ENCODE measurements at places on chromosomes 7 and 10.
A peak's percentile ranks its signal among the peaks of the same experiment; 100 is the strongest.

DNA sequence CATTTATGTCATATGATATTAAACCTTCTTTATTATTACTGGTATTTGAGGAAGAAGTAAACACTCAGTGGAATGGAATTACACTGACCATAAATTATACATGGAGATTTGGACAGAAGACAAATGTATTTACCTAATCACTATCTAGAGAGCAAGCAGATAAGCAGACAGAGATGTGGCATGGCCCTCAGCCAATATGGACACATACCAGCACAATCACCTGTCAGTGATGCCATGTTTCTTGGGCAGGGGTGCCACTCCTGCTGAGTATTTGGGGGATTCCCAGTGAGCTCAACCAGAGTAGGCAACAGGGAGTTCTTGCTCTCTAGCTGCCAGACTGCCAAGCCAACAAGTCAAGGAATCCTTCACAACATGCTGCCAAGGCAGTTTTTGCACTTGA is 866.3 kb upstream of the LRRN3 start:
- H3K4me1 ChIP-seq = no peaks in the 10 kb centered on the region
- H3K27me3 ChIP-seq = no peaks in the 10 kb centered on the region
- H3K36me3 ChIP-seq = no peaks in the 10 kb centered on the region
- DNase-seq = no peak
- no peak overlapping the region for H3K4me3 ChIP-seq

DNA sequence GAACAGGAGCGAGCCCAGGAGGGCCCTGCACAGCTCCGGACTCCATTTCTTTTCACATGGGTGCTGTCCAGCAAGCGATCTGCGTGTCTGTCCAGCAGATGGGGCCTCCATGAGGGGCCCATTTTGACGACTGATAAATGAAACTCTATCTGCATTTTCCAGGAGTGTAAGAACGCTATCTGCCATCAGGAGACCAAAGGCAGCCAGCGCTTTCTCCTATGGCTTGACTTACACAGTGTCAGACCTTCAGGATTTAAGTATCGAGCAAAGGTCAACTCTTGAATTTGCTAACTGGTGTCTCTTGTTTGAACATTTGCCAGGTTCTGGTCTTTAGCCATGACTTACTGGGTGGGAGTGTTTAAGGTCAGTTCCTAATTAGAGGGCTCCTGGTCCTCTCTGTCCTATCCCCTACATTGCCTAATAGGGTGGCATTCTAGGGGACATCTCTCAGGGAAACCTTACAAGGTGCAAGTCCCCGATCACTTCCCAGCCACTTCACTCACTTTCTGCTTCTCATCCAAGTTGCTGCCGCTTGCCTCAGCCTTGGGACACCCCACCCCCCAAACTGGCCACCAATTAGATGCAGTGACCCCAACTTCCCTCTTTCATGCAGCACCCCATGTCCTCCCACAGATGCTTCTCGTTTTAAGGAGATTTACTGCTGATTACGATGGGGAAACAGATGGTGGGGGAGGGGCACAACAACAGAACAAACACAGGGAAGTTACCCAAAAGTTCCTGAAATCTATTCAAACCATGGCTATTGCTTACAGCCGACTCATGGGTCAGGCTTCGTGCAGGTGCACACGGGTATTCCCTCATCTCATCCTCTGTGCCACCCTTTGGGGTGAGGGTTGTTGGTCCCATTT is 20.0 kb downstream of the VSIR start:
- H3K36me3 ChIP-seq = peaks cover 83% of the 10 kb centered on the region
- H3K4me3 ChIP-seq = no peak overlapping the region
- no peaks in the 10 kb centered on the region for H3K27me3 ChIP-seq
- peak overlapping the region; percentile 90 for H3K27ac ChIP-seq
- peaks cover 96% of the 10 kb centered on the region for H3K4me1 ChIP-seq
- no peak for DNase-seq

- H3K4me3 ChIP-seq = no peak overlapping the region
- no peaks in the 10 kb centered on the region for H3K36me3 ChIP-seq
- H3K27me3 ChIP-seq = no peaks in the 10 kb centered on the region
- no peak overlapping the region for H3K27ac ChIP-seq
Observed at GRCh38 chr7:65230231-65230630, 143.4 kb upstream of the ZNF92 start.

GRCh38 chr7:136114966-136115762 is 138.0 kb upstream of the MTPN start:
- peak; percentile 56 for DNase-seq
- H3K4me3 ChIP-seq = no peak overlapping the region
- H3K36me3 ChIP-seq = no peaks in the 10 kb centered on the region
- no peaks in the 10 kb centered on the region for H3K4me1 ChIP-seq
- H3K27ac ChIP-seq = no peak overlapping the region

Measured in activated CD4-positive, alpha-beta T cell treated with anti-CD3 and anti-CD28 coated beads, Interleukin-2, amount 10 ng/mL, durations not matched to agents 7 days and 5 days (primary cell).